ENCODE measurements at places on chromosomes 12 and 14. TPM values are rescaled to one million over a fixed set of nuclear protein-coding genes. Genes with fewer than 3 reads are reported as not detected.

CCND2 gene
- total RNA-seq = 463 TPM

DNA sequence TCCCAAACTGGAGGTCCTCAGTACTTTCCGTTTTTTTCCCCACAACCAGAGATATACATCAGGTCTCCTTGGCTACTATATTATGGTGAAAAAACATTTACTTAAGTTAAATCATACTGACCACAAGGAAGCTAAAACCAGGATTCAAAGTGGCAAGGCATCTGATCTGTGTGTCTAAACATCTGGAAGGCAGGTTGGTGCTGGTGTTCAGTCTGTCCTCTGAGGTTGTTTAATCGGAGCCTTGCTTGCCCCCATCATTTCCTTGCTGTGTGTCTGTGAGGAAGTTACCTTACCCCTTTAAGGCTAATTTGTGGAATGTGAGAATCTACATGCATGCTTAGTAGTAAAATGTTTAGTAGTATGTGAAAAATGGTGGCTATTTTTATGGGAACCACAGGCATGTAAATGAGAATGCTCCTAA lies 75.6 kb downstream of the GALNT4 start:
- DNase-seq = no peak

DNA sequence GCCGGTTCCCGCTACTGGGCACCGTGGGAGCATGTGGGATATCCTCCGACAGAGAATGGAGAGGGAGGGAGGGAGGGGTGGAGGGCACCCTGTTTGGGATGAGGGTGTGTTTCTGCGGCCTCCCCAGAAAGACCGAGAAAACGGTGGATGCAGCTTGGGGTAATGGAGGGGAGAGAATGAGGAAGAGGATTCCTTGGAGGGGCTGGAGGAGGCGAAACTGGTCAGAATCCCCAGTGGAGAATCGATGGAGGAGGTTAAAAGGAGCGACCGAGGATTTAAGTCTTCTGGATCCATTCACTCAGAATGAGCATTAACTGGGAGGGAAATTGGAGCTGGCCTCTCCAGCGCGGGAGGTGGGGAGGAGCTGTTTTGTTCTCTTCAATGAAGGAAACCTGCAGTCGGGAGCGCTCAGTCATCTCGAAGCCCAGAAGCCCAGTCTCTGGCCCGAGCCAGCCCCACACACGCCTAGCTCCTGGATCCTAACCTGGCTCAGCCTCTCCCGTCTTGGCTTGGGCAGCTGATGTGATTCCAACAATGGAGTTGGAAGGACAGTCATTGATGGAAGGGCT lies 581 bp downstream of the ARG2 start:
- no peak for DNase-seq

DNA sequence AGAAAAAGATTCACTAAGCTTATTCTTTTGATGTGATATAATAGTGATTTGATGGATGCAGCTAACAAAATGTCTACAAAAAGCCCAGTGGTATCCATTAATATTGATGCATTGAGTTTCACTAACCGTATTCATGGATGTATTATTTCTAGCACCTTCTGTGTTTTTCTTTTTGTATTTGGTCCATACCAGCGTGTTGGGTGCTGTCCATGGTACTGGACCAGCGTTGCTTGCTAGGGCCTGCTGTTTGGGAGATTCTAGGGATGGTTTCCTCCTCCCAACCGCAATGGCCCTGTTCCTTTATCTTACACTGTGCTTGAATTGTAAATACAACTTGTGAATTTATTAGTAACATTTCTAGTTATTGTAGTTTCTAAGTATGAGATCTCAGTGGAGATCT lies 31.7 kb downstream of the ANO4 start:
- peak; percentile 64 for DNase-seq

- no peak for DNase-seq
Measured at GRCh38 chr14:45757655-45758054, 504.7 kb upstream of the MIS18BP1 start.

DNA sequence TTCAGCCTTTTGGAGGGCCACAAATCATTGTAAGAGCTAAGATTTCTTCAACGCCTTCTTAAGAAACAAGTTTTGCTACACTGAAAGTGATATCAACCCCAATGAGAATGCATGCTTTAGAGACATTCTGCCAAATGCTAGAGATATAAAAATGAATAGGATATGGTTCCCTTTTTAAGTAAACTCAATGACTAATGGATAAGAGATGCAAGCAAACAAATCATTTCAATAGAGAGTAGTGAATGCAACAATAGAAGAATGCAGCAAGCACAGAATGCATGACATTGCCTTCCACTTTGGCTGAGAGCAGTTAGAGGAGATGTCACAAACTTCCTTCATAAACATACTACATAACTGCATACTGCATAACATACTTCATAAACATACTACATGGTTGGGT lies 116.4 kb downstream of the PDZRN4 start:
- no peak for DNase-seq

DNA sequence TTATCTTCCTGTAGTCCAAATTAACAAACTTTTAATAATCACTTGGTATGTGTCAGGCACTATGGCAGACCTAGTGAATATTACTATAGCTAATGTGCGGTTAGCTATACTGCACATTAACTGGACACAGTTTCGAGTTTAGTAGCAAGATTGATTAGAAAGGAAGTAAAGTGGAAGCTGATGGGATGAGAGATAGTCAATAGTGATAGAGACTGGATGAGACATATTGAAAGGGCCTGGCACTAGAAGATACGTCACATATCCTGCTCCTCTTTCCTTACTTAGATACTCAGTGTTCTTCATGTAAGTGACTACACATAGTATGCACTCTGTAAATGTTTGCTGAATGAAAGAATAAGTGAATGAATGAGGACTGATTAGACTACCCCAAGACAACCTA lies 5.5 kb downstream of the TBK1 start:
- no peak for DNase-seq

DNA sequence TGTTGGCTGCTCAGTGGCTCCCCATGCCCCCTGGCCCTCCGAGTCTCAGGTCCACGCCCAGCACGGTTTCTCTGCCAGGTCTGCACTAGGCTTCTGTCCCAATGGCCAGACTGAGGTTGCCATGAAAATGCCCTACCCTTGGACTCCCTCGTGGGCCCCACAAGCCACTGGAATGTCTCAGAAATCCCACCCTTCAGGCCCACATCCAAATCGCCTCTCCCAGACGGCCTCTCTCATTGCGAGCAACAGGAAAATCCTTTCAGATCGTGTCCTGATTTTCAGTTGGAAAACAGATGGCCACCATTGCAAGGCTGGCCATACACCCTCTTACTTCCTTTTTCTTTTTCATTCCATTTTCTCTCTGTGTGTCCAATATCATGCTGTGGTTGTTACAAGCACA lies 77.3 kb downstream of the IRF2BPL start:
- no peak for DNase-seq
